ENCODE measurements at places on chromosomes 1 and 21.

- DNase-seq, result peak; percentile 39
These were observed 288.8 kb downstream of the DPYD start for GRCh38 chr1:97632075-97632474.

DNA sequence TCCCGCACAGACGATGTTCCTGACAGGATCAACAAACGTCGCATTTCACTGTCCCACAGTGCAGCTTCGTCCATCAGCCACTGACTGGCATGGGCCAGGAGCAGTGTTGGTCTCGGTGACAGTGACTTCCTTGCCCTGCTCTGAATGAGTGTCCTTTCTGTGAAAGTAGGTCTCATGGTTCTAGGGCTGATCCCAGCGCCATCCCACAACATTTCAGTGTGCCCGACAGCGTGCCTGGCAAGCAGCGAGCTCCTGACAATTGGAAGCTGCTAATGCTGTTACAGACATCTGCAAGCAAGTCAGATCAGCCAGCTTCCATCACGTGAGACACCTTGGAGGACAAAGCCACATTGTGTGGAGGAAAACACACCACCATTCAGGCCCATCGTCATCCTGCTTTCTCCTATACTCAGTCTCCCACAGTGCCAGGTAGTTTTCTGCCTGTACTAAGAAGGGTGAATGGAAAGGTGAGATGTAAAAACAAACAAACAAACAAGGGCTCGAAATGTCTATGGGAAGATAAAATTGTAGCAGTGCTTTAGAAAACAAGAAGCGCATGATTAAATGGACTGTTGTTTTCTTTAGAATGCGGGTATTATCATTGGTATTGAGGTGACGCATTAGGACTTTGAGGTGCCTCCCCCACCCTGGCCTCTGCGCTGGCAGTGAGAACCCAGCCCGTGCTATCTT lies 21.9 kb downstream of the ERRFI1 start:
- DNase-seq, result no peak

DNA sequence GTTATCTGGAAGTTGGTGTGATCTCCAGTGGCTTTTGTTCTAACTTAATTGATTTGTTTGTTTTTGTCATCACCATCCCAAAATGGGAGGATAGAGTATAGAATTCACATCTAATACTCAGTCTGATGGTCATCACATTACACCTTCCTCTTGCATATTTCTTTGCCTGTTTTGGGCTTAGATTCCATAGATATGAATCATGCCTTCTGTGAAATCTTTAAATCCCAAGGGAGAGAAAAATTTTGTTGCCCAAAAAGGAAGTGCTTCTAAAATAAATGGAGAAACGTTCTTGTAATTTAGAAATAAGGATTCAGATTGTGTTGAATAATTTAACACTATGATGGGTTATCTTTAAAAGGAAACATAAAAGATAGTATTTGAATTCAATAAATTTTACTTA lies 446.0 kb upstream of the LRRC7 start:
- DNase-seq, result no peak

- no peak for DNase-seq
These were observed 448.5 kb upstream of the B3GALT2 start for GRCh38 chr1:193634876-193635275.

GRCh38 chr1:115400891-115401290 lies 62.8 kb upstream of the NGF start:
- no peak for DNase-seq

DNA sequence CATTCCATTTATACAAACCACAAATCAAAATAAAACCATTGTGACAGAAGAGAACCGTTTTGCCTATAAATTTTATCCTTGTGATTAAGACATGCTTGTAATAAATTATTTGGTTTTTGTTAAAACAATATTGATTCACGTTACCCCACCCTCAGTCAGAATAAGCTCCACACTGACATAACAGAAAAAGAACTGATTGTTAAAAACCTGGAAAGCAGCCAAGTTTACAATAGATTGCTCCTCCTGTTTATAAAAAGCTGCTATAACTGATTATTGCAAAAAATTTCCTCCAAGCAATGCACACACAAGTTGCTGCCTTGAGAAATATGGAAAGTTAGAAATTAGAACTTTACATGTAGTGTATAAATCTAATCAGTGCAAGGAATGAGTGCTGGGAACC lies 263.5 kb downstream of the SETD4 start:
- DNase-seq, result no peak
